ENCODE measurements at places on chromosomes 7 and 10. TPM values are rescaled to one million over a fixed set of nuclear protein-coding genes. Genes with fewer than 3 reads are reported as not detected.

The EPHA1 gene
- not detected for total RNA-seq

The OR2A7 gene
- total RNA-seq, result not detected

The PRPS1L1 gene
- total RNA-seq, result not detected

The MCM10 gene
- total RNA-seq, result 11.8 TPM

The CYP3A4 gene
- not detected for total RNA-seq

The CYREN gene
- total RNA-seq, result 26.5 TPM

The TMEM196 gene
- not detected for total RNA-seq

The ADRB1 gene
- not detected for total RNA-seq

The ATP5F1C gene
- total RNA-seq, result 343 TPM

The SRRM3 gene
- total RNA-seq, result 0.18 TPM

The KMT2E gene
- total RNA-seq, result 79.2 TPM

The GNAI1 gene
- total RNA-seq, result 44.2 TPM

The PAPSS2 gene
- 58.6 TPM for total RNA-seq

The VAX1 gene
- total RNA-seq, result not detected

The CRYGN gene
- not detected for total RNA-seq

The SLC13A1 gene
- total RNA-seq, result not detected

The VGF gene
- 0.18 TPM for total RNA-seq

The TEX47 gene
- not detected for total RNA-seq

The ELFN1 gene
- 1.6 TPM for total RNA-seq

The AGBL3 gene
- 0.28 TPM for total RNA-seq

The LFNG gene
- 1.4 TPM for total RNA-seq

The NEUROD6 gene
- not detected for total RNA-seq

The FHIP2A gene
- 21.7 TPM for total RNA-seq

The SFTPA1 gene
- not detected for total RNA-seq

The PLXNA4 gene
- total RNA-seq, result under 0.01 TPM

The RBM17 gene
- total RNA-seq, result 35.6 TPM

The ADIRF gene
- total RNA-seq, result 2.3 TPM

The NXPH1 gene
- not detected for total RNA-seq

The ARMS2 gene
- total RNA-seq, result not detected

The KCNH2 gene
- 0.56 TPM for total RNA-seq

The EXOC6 gene
- total RNA-seq, result 29.2 TPM

The CHAT gene
- not detected for total RNA-seq

The FAM25G gene
- total RNA-seq, result not detected

The MSS51 gene
- total RNA-seq, result 1.1 TPM

The FFAR4 gene
- not detected for total RNA-seq

The RBP4 gene
- not detected for total RNA-seq

The VIPR2 gene
- not detected for total RNA-seq

The WDR11 gene
- 61.9 TPM for total RNA-seq

The CTTNBP2 gene
- total RNA-seq, result 11.3 TPM

The ST7 gene
- 25.3 TPM for total RNA-seq

The ETV1 gene
- 21.1 TPM for total RNA-seq

The OPALIN gene
- not detected for total RNA-seq

The NKX1-2 gene
- not detected for total RNA-seq

The CFAP69 gene
- 0.72 TPM for total RNA-seq

The TBX20 gene
- 0.36 TPM for total RNA-seq

The COL1A2 gene
- 1,211 TPM for total RNA-seq

The PHKG1 gene
- 0.72 TPM for total RNA-seq

All from IMR-90 (cell line).